K562 (cell line): ENCODE measurements at places on chromosomes 1 and 21.

DNA sequence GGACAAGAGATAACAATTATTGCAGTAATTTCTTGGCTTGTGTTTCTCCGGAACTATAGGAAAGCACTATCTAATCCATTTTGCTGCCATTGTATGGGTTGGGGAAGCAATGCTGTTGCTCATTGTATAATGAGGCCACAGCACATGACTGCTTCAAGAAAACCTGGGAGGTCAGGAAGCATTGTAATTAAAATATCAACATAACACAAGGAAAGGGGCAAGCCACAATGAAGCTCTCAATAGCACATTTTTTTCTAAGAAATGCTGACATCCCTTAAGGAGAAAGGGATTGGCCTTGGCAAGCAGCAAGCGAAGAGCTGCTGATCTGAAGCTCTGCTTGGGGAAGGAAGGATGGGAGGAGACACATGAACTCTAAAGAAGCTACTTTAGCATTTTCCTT is 44.0 kb downstream of the PLPP3 start:
- DNase-seq = no peak

GRCh38 chr1:201017828-201018163 is 5.7 kb downstream of the KIF21B start:
- DNase-seq = no peak

GRCh38 chr1:106523497-106523896 is 533.0 kb upstream of the PRMT6 start:
- no peak for DNase-seq

GRCh38 chr1:33152685-33153432 is 29.0 kb downstream of the TRIM62 start:
- DNase-seq = no peak

GRCh38 chr1:68199603-68200002 is 32.7 kb downstream of the WLS start:
- no peak for DNase-seq

DNA sequence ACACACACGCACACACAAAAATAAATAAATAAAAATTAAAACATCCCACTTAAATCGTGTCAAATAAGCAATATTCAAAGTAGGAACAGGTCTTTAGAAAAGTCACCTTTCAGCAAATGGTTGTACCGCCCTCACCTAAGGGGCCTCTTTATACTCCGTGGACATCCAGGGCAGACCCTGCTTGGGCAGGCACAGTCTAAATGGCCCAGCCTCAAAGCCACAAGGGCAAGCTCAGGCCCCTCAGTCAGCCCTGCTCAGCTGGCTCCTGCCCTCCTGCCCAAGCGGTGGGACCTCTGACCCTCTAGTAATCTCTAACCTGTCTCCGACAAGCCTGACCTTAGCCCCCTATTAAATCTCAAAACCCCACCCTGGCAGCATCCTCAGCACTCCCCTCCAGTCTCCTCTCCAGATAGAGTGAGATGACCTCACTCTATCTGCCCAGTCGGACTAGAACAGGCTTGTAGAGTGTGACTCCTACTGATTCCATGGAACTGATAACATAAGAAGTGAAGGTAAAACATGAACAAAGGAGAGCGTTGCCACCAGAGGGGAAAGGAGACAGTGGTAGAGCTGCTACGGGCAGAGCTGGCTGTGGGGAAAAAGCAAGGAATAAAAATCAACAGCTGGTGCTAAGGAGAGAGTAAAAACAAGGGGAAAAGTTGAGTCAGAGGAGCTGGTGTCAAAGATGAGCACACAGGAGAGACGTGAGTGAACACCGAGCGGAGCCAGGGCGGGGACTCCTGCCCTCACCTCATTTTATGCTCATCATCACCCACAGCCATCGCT is 36.0 kb downstream of the SIPA1L2 start:
- DNase-seq = no peak

GRCh38 chr1:9827558-9828185 is 3.9 kb upstream of the CLSTN1 start:
- peak; percentile 57 for DNase-seq

- DNase-seq = peak; percentile 97
Observed at GRCh38 chr1:213051127-213051880, at the start of gene RPS6KC1. Gene RPS6KC1 (plus strand): TSS chr1:213051241. CDS start chr1:213051405, 164 bp downstream.

DNA sequence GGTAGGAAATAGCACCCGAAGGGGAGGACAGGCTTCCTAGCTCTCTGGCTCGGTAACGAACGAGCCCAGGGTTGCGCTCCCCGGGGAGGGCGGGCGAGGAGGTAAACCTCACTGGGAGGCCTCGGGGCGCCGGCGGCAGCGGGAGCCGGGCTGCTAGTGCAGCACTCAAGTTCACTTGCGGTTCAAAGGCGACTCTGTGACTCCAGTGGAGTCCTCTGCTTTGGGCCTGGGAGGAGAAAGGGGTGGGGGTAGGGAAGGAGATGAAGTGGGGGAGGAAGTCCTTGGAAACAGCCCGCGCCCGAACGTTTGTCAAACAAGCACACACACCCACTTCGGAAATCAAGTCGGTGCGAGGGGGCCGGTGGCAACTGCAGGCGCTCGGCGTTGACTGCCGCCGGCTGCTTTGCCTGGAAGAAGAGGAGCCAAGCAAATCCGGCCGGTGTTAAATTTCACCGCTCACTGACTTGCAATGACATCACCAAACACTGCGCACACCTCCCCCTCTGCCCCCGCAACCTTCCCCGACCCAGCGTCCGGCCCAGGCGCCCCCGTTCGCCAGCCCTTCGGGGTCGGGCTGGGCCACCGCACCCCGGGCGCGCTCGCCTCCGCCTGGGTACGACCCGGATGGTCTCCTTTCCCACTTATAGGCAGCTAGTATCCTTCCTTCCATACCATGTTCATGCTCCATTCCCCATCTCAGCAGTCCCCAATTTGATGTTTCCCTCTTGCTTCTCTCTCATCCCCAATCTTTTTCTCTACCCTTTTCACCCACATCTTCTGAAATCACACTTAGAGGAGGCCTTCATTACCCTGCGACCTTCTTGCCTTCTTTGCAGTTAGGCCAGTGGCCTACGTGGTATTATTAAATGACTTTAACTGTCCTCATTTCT is at the start of gene COL24A1:
Gene COL24A1, minus strand, starts transcription at position 207 of the 890 bp plus-strand sequence. CDS start 376 bp downstream, outside the sequence.
- DNase-seq = peak; percentile 14

DNA sequence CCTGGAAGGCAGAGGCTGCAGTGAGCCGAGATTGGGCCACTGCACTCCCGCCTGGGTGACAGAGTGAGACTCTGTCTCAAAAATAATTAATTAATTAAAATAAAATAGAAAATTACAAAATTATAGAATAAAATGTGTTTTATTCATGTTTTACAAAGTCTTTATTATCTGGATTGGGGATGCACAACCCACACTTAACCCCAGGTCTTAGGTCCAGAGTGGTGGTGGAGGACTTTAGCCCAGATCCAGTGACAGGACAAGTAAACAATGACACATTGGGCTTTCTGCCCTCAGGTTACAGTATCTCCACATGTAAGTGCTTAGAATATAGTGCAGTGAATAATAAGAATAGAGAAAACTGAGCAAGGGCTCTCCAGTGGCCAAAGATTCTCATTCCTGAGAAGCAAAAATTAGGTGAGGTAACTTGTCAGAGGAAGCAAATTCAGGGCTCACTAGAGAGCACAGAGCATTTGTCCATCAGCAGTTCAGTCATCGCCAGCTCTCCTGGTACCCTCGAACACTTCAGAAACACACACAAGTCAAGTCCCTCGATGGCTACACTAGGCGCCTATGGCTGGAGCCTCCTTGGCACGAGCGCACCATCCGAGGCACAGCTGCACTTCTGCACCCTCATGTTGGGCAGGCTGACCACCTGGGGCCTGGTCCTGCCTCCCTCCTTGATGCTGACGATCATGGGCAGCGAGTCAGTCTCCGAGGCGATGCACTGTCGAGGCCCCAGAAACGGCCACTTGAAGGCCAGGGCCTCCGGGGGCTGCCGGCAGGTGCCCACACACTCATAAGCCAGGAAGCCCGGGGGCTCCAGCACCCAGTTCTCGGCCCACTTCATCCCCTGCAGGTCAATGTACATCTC is 2.6 kb downstream of the LEFTY1 start:
- DNase-seq = no peak

- no peak for DNase-seq
Observed at GRCh38 chr1:205542367-205542766, 37.9 kb downstream of the CDK18 start.

DNA sequence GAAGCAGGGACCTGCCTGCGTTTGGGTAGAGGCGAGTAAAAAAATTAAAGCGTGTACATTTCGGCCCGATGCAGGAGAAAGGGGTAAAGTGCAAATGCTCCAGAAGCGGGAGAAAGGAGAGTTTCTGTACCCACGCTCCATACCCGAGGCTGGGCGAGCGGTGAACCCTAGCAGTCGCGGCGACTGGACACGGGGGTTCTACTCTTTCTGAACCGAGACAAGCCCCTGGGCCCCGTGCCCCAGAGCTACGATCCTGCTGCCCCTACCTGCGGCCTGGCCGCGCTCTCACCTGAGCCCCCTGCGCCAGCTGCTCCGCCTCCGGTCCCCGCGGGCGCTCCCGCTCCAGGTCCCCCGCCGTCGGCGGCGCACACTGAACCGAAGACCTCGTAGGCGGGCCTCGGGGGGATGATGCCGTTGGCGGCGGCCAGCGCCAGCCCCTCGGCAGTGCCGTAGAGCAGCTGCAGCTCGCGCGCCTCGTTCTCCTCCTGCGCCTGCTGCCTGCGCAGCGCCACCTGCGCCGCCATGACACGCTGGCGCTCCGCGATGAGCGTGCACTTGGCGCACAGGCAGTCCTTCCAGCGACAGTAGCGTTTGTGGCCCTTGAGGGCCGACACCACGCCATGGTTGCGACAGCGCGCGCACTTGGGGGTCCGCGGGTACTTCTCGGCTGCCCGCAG is 2.4 kb downstream of the DMRTA2 start:
- DNase-seq = no peak

DNA sequence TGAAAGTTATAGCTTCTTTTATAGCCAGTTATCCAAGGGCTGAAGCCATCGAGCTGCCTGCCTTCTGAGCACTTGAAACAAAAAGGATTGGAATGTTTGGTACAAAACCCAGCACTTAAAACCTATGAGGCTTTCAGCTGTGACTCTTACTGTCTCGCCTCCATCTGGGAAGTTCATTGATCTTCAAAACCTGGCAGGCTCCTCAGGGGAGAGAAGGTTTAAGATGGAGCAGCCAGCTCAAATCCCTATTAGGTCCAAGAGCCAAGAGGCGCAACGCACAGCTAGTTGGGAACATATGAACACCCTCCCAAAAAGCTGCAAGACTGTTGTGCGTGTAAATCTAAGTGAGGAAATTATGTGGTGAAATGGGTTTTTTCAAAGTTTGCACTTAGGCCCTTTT is 33.4 kb downstream of the BACE2 start:
- DNase-seq = no peak

- DNase-seq = no peak
Observed at GRCh38 chr1:2636733-2637132, 3.9 kb upstream of the MMEL1 start.

- DNase-seq = no peak
Observed at GRCh38 chr1:16420424-16421118, 16.7 kb downstream of the SPATA21 start.

- DNase-seq = peak; percentile 85
Observed at GRCh38 chr1:3319874-3320245, 134.6 kb upstream of the ARHGEF16 start.

DNA sequence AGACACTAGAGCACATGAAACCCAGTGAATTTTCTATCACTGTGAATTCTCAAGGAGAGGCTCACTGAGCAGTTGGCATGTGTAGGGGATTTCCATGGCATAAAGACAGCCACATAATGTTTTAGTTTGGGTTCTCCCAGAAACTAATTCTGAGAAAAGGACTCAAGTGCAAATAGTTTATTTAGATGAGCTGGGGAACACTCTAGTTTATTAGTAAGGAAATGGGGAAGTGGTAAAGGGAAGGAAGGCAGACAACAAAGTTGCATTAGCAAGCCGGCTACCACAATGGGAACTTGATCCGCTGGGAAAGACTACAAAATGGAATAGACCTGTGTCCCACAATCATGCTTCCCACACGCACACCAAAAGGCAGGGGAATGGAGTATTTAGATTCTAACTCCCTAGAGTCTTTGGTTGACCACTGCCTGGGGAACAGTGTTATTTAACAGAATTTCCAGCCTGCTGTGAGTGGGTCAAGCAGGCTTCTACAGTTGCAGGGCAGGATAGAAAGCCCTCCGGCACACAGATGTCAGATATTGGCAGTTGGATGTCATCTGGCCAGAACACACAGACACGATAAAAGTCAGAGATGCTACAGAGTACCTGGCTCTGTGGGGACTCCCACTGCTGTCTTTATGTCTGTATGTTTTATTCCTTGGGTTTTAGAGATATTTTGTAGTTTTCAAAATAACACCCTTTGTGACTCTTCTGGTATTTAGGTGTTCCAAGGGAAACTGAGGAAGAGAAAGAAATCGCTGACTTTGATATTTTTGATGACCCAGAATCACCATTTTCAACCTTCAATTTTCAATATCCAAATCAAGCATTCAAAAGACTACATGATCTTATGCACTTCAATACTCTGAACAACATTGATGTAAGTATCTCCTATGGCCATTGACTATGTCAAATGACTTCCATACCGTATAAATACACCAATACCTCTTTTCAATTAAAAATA is 150.1 kb downstream of the PLA2G4A start:
- no peak for DNase-seq

DNA sequence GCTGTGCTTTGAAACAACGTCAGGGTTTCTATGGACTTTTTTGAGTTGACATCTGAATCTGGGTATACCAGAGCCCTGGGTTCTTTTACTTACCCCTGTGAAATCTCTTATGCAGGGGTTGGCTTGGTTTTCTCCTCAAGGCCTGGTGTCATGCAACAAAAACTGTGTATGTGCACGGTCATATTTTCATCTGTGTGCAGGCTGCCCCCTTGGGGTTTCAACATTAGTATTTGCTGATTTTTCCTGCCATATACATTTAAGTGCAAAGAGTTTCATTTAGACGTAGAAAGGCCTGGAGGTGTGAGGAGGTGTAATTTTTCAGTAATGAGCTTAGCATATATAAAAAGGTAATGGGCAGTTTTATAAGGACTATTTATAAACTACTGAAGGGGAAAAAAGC is 22.0 kb upstream of the ZBTB18 start:
- no peak for DNase-seq

GRCh38 chr1:101128846-101129245 is 103.3 kb upstream of the DPH5 start:
- DNase-seq = no peak

DNA sequence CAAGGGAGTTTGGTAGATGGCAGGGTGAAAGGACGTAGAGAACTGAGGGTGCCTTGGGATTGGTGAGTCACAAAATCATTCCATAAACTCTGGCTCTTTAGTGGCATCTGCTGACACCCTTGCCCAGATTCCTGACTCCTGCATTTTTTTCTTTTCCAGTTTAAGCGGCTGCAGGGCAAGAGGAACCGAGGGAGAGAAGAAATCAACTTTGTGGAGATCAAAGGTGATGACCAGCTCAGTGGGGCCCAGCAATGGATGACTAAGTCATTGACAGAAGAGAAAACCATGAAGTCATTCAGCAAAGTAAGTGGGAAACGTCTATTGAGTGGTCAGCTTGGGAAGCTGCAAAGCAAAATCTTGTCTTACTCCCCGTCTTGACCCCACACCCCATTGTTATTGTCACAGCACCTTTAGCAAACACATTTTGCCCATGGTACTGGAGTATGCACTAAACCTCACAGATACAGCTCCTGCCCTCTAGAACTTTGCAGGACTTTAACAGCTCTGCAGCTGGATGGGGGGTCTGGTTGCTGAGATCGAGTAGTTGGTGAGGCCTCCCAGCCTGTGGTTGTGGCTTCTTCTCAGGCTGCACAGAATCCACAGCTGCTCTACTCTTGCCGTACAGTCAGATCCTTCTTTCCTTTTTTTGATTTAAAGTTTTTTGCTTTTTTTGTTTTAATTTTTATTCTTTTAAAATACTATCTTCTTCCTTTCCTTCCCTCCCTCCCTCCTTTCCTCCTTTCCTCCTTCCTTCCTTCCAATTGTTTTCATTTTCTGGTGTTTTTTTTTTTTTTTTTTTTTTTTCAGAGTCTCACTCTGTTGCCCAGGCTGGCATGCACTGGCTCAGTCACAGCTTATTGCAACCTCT is 21.9 kb downstream of the SH2D2A start:
- DNase-seq = no peak

- DNase-seq = no peak
Observed at GRCh38 chr21:18253221-18253620, 8.6 kb downstream of the CHODL start.
